ENCODE measurements at places on chromosomes 4 and X. TPM values are rescaled to one million over a fixed set of nuclear protein-coding genes. Genes with fewer than 3 reads are reported as not detected.

The TBC1D8B gene
- total RNA-seq = 29.0 TPM

- H3K4me1 ChIP-seq = peaks cover 2% of the 10 kb centered on the region
- no peaks in the 10 kb centered on the region for H3K36me3 ChIP-seq
- no peak overlapping the region for H3K4me3 ChIP-seq
- DNase-seq = no peak
- no peak overlapping the region for H3K27ac ChIP-seq
Observed at GRCh38 chr4:53371843-53372521, 5.5 kb upstream of the FIP1L1 start.

DNA sequence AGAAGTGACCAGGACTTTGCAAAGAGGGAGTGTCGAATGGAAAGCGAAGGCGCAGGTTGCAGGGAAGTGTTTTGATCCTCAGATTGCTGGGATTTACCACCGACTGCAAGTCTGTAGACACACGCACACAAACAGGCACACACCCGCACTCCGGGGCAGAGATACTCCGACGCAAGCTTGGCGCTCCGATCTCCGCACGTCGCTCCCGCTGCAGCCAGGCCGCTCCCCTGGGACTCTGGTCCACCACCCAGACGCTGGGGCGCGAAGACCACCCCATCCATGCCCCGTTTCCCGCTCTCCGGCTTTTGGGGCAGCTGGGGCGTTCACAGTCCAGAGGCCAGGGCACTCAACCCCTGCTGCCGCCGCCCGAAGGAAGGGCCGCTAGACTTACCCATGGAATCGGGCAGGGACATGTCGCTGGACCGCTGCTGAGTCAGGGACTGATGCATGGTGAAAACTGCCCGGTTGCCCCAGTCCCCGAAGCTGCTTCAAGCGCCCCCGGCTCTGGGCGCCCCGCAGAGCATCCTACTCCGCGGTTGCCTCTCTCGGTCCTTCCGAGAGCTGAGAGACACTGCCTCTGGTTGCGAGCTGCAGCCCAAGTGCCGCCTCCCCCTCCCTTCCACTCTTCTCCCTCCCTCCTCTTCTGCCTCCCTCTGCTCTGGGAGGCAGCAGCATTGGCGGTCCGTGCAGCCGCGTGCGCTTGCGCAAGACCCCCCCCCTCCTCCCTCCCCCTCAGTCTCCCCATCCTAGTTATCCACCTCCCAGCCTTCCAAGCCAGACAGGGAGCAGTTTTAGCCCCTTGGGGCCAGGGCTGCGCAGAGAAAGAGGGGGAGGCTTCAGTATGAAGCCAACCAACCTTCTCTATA lies at the start of gene TMEM255A:
Gene TMEM255A, minus strand, starts transcription at position 601 of the 866 bp plus-strand sequence. Its CDS starts 152 bp downstream, at position 449.
- H3K27me3 ChIP-seq = peaks cover 29% of the 10 kb centered on the region
- no peak for DNase-seq
- H3K36me3 ChIP-seq = no peaks in the 10 kb centered on the region
- no peak within 1 kb of the TSS for H3K4me3 ChIP-seq
- H3K27ac ChIP-seq = no peak within 1 kb of the TSS

- no peak overlapping the region for H3K4me3 ChIP-seq
- H3K36me3 ChIP-seq = no peaks in the 10 kb centered on the region
- no peaks in the 10 kb centered on the region for H3K27me3 ChIP-seq
- no peaks in the 10 kb centered on the region for H3K4me1 ChIP-seq
- DNase-seq = no peak
- no peak overlapping the region for H3K27ac ChIP-seq
Observed at GRCh38 chr4:126385954-126386353, 1071.2 kb downstream of the FAT4 start.

DNA sequence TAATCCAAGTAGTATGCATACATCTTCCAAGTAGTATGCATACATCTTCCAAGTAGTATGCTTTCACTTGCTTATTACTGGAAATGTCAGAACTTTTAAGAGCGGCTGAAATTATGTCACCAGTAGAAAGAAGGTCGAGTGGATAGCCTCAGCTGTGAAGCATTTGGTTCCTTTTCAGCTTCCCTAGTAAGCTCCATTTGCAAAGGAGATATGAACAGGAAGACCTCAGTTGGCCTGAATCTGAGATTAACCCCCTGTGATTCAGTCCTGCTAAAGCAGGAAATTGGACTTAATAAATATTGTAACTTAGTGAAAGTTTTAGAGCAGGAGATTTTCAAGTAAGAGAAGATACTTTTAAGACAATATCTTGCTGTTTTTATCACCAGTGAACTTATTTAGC lies 48.1 kb downstream of the PCDH7 start:
- H3K4me3 ChIP-seq = no peak overlapping the region
- H3K27ac ChIP-seq = no peak overlapping the region
- H3K27me3 ChIP-seq = no peaks in the 10 kb centered on the region
- no peak for DNase-seq
- no peaks in the 10 kb centered on the region for H3K4me1 ChIP-seq
- H3K36me3 ChIP-seq = no peaks in the 10 kb centered on the region

GRCh38 chrX:118727686-118728339 lies 407 bp downstream of the IL13RA1 start:
- H3K36me3 ChIP-seq = no peaks in the 10 kb centered on the region
- DNase-seq = peak; percentile 57
- peaks cover 38% of the 10 kb centered on the region for H3K4me1 ChIP-seq

DNA sequence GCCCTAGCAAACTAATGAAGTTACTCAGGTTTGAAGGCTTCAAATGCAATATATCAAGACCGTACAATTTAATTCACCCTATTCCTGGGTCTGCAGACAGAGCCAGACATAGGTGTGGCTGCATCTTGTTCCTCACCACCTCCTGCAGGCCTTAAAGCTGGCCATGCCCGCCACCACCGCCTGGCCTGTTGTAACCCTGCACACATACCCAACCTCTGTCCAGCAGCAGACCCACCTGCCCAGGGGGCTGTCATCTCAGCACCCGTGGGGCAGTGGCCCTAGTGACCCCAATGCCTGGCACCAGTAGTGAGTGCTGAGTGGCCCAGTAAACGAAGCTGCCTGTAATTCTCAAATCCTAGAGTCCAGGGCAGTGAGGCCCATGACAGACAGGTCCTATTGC lies 40.7 kb downstream of the ZBTB49 start:
- H3K4me1 ChIP-seq = no peaks in the 10 kb centered on the region
- no peak for DNase-seq
- H3K4me3 ChIP-seq = no peak overlapping the region
- no peaks in the 10 kb centered on the region for H3K36me3 ChIP-seq
- H3K27ac ChIP-seq = no peak overlapping the region
- H3K27me3 ChIP-seq = no peaks in the 10 kb centered on the region

GRCh38 chrX:117989512-117989911 lies 127.1 kb downstream of the KLHL13 start:
- H3K27ac ChIP-seq = no peak overlapping the region
- H3K27me3 ChIP-seq = no peaks in the 10 kb centered on the region
- no peaks in the 10 kb centered on the region for H3K36me3 ChIP-seq
- no peak overlapping the region for H3K4me3 ChIP-seq
- H3K4me1 ChIP-seq = no peaks in the 10 kb centered on the region

- H3K27ac ChIP-seq = no peak overlapping the region
- DNase-seq = no peak
- no peaks in the 10 kb centered on the region for H3K36me3 ChIP-seq
- H3K4me3 ChIP-seq = no peak overlapping the region
- no peaks in the 10 kb centered on the region for H3K4me1 ChIP-seq
Observed at GRCh38 chr4:1204286-1204827, 32.0 kb upstream of the SPON2 start.

The PLXNB3 gene
- 53.5 TPM for total RNA-seq

GRCh38 chr4:151014521-151015458 lies at the start of gene LRBA:
Gene LRBA, minus strand, starts transcription at chr4:151015284. Its CDS starts 642 bp downstream, at chr4:151014642.
- H3K27ac ChIP-seq = peak within 1 kb of the TSS; percentile 99
- H3K27me3 ChIP-seq = no peaks in the 10 kb centered on the region
- H3K4me3 ChIP-seq = peak within 1 kb of the TSS; percentile 88

The GPR119 gene
- not detected for total RNA-seq

GRCh38 chr4:100189820-100190642 lies at the start of gene DDIT4L:
Gene DDIT4L, minus strand, starts transcription at chr4:100190468. Its CDS starts 485 bp downstream, at chr4:100189983.
- H3K4me3 ChIP-seq = peak within 1 kb of the TSS; percentile 30
- H3K27ac ChIP-seq = no peak within 1 kb of the TSS
- H3K36me3 ChIP-seq = no peaks in the 10 kb centered on the region

DNA sequence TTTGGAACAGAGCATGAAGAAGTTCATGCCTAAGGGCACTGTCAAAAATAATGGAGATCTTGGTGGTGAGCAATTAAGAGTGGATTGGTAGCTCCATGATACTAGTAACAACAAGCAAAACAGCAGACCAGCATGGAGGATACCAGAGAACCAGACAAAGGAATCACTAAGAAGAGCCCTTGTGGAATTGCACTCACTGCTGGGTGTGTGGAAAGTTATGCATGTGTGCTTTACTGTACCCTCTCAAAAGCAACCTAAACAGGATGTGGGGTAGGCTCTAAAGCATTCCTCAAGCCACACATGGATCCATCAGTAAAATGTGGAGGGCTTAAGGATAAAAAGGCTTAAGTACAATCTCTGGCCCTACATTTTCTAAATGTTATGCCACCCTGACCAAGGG lies 69.5 kb downstream of the AR start:
- H3K4me1 ChIP-seq = no peaks in the 10 kb centered on the region
- H3K4me3 ChIP-seq = no peak overlapping the region
- no peak for DNase-seq
- H3K27me3 ChIP-seq = no peaks in the 10 kb centered on the region

GRCh38 chr4:4609622-4610334 lies 67.9 kb upstream of the STX18 start:
- H3K4me1 ChIP-seq = no peaks in the 10 kb centered on the region
- H3K27me3 ChIP-seq = no peaks in the 10 kb centered on the region
- no peak overlapping the region for H3K4me3 ChIP-seq

DNA sequence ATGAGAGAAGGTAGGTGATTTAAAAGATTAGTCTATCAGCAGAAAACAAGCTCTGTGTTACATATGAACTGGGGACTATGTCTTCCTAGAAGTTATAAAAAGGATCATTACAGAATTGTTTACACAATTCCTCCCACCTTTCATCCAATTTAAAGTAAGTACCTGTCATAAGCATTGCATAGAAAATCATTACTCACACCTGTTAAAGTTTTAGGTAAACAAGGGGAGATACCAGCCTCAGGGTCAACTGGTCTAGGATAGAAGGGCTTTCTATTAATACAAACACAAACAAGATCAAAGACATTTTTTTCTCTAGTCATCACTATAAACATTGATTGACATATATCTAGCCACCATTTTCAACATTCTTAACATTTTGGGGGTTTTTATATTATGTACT lies 333.9 kb downstream of the ARHGAP24 start:
- H3K36me3 ChIP-seq = no peaks in the 10 kb centered on the region
- no peaks in the 10 kb centered on the region for H3K27me3 ChIP-seq
- H3K27ac ChIP-seq = no peak overlapping the region
- H3K4me3 ChIP-seq = no peak overlapping the region
- DNase-seq = no peak

The BEX1 gene
- 4.2 TPM for total RNA-seq

The DACH2 gene
- total RNA-seq = 0.09 TPM

The TEX13C gene
- total RNA-seq = not detected

GRCh38 chrX:51026862-51027261 lies 116.3 kb downstream of the BMP15 start:
- H3K36me3 ChIP-seq = no peaks in the 10 kb centered on the region
- H3K27ac ChIP-seq = no peak overlapping the region
- H3K27me3 ChIP-seq = no peaks in the 10 kb centered on the region
- no peak overlapping the region for H3K4me3 ChIP-seq
- H3K4me1 ChIP-seq = no peaks in the 10 kb centered on the region

DNA sequence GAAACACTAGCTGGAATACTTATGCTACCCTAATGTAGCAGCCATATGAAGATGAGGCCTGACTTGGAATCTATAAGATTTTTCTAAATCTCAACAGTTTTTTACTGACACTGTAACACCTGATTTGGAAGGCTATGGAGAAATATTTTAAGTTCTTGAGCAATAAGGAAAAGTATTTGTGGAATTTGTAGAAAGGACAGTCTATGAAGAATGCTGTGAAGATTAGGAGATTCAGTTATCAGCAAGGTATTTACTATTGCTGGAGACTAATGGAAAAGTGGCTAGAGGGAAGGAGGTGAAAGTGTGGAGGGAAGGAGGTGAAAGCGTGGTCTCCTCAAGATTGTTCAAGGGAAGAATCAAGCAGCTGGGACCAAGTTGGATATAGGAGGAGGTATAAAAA lies 190.0 kb upstream of the EMCN start:
- no peak overlapping the region for H3K27ac ChIP-seq
- H3K4me3 ChIP-seq = no peak overlapping the region
- no peak for DNase-seq
- peaks cover 3% of the 10 kb centered on the region for H3K4me1 ChIP-seq

The DSPP gene
- total RNA-seq = not detected

DNA sequence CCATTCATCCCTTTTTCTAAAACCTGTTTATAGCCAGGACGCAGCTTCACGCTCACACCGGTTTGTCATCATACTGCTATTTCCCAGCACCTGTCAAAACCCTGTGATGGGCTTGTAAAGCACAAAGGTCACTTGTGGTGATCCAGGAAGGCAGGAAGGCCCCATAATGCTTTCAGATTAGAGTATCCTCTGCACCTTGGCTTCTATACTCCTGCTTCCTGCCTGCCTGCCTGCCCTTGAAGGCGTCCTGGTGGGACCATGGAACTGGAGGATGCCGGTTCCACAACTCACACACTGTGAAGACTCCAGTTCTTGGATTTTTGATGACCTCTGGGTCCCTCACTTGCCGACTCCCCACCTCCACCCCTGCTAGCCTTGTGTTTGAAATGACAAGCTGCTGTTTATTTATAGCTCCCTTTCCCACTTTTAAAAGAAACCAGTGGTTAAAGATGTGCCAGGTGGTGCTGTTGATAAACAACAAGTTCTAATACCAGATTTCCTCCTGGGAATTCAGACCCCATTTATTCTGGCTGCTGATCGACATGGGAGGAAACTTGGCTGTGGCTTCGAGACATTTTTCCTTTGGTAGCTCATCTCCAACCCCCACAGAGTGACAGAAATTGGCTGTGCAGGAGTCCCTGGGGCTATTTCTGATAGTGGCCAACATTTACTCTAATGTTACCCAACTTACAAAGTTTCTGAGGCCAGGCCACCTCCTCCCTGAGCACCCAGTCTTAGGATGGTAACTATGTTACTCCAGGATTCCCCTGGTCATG lies 211.5 kb downstream of the KDR start:
- no peak overlapping the region for H3K4me3 ChIP-seq
- no peaks in the 10 kb centered on the region for H3K27me3 ChIP-seq
- no peaks in the 10 kb centered on the region for H3K4me1 ChIP-seq

DNA sequence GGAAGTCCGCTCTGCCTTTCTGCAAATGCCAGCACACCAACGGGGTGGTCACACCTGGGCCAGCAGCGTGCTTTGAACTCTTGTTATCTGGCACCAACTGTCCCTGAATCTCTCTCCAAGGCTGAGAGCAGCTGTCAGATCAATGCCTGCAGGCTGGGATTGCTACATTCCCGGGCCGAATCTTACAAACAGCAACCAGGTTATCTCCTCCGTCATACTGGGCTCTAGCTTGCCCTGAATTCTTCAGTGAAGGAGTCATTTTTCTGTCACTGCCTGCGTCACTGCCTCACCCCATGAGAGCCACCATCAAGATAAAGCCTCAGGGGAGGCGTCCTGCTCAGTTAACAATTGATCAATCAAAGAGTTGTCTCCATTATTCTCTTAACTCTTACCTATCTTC lies 329.4 kb upstream of the PPARGC1A start:
- no peaks in the 10 kb centered on the region for H3K4me1 ChIP-seq
- H3K27ac ChIP-seq = no peak overlapping the region
- H3K4me3 ChIP-seq = no peak overlapping the region
- H3K36me3 ChIP-seq = no peaks in the 10 kb centered on the region

GRCh38 chr4:83180431-83180968 lies 66.0 kb upstream of the PLAC8 start:
- H3K4me3 ChIP-seq = no peak overlapping the region
- no peaks in the 10 kb centered on the region for H3K4me1 ChIP-seq
- no peaks in the 10 kb centered on the region for H3K27me3 ChIP-seq
- no peak for DNase-seq

The PAQR3 gene
- total RNA-seq = 3.4 TPM

GRCh38 chrX:37047776-37048175 lies 39.6 kb downstream of the FAM47C start:
- no peak for DNase-seq
- no peaks in the 10 kb centered on the region for H3K4me1 ChIP-seq
- no peaks in the 10 kb centered on the region for H3K36me3 ChIP-seq
- no peak overlapping the region for H3K4me3 ChIP-seq

Measured in adrenal gland (tissue), 19 donors.